Posterior vena cava (tissue), 2 donors: ENCODE measurements at places on chromosomes 4 and X. TPM values are rescaled to one million over a fixed set of nuclear protein-coding genes. Genes with fewer than 3 reads are reported as not detected.

OTUD6A gene
- total RNA-seq, result not detected

ABCG2 gene
- total RNA-seq, result 1.6 TPM

CT47C1 gene
- total RNA-seq, result not detected

KIF4A gene
- 0.10 TPM for total RNA-seq

ZMAT1 gene
- 5.4 TPM for total RNA-seq

USP11 gene
- total RNA-seq, result 61.6 TPM

ARMCX4 gene
- total RNA-seq, result 17.8 TPM

USP17L30 gene
- not detected for total RNA-seq

SEL1L3 gene
- total RNA-seq, result 9.5 TPM

PCSK1N gene
- total RNA-seq, result 2.4 TPM

CT55 gene
- not detected for total RNA-seq

RAB9B gene
- 24.7 TPM for total RNA-seq

ZNF732 gene
- 0.23 TPM for total RNA-seq

FGFBP2 gene
- total RNA-seq, result 0.52 TPM

REELD1 gene
- total RNA-seq, result not detected

SATL1 gene
- total RNA-seq, result not detected

MTNR1A gene
- total RNA-seq, result not detected

BBS7 gene
- total RNA-seq, result 21.6 TPM

CT45A10 gene
- total RNA-seq, result not detected

DMD gene
- 132 TPM for total RNA-seq

IL2 gene
- total RNA-seq, result not detected

INPP4B gene
- total RNA-seq, result 24.9 TPM

TLR1 gene
- total RNA-seq, result 15.8 TPM

NAP1L2 gene
- total RNA-seq, result 5.0 TPM

UGT2A1 gene
- not detected for total RNA-seq

RASGEF1B gene
- total RNA-seq, result 7.5 TPM

AMTN gene
- not detected for total RNA-seq

FATE1 gene
- total RNA-seq, result not detected

PARM1 gene
- total RNA-seq, result 113 TPM

MTMR8 gene
- total RNA-seq, result 4.9 TPM

USP17L15 gene
- total RNA-seq, result not detected

CT47B1 gene
- total RNA-seq, result not detected

TMEM129 gene
- 25.1 TPM for total RNA-seq

ADH4 gene
- 0.29 TPM for total RNA-seq

DLG3 gene
- total RNA-seq, result 19.4 TPM

HAND2 gene
- total RNA-seq, result 1.1 TPM

NALF2 gene
- total RNA-seq, result 0.48 TPM

CDKL2 gene
- 0.71 TPM for total RNA-seq

ATOH1 gene
- not detected for total RNA-seq

CFP gene
- 10.0 TPM for total RNA-seq

SLITRK4 gene
- 13.2 TPM for total RNA-seq

SMIM31 gene
- not detected for total RNA-seq

PCDH18 gene
- 33.7 TPM for total RNA-seq

SGMS2 gene
- 52.1 TPM for total RNA-seq

NXF2 gene
- not detected for total RNA-seq

CACNA1F gene
- 0.10 TPM for total RNA-seq

CCDC158 gene
- 2.0 TPM for total RNA-seq
